ENCODE measurements at places on chromosomes 13 and 19. TPM values are rescaled to one million over a fixed set of nuclear protein-coding genes. Genes with fewer than 3 reads are reported as not detected.

GRCh38 chr19:8458380-8458779 is 13.6 kb downstream of the HNRNPM start:
- peaks cover 7% of the 10 kb centered on the region for H3K4me1 ChIP-seq
- H3K27me3 ChIP-seq, result no peaks in the 10 kb centered on the region
- peaks cover 4% of the 10 kb centered on the region for H3K36me3 ChIP-seq
- no peak overlapping the region for H3K4me3 ChIP-seq

GRCh38 chr13:97967948-97968347 is 14.5 kb downstream of the IPO5 start:
- no peak overlapping the region for H3K4me3 ChIP-seq
- no peaks in the 10 kb centered on the region for H3K36me3 ChIP-seq
- no peak overlapping the region for H3K27ac ChIP-seq
- no peaks in the 10 kb centered on the region for H3K4me1 ChIP-seq
- H3K27me3 ChIP-seq, result no peaks in the 10 kb centered on the region
- no peak for DNase-seq

DNA sequence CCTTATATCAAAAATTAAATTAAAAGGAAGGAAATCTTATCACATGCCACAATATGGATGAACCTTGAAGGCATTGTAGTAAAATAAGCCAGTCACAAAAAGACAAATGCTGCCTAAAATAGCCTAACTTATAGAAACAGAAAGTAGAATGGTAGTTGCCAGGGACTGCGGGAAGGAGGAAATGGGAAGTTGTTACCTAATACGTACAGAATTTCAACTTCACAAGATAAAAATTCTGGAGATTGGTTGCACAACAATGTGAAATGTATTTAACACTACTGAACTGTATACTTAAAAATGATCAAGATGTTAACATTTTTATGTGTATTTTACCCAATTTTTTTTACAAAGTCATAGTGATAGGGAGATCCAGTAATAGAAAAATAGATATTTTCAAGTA is 10.2 kb upstream of the N4BP2L2 start:
- H3K27me3 ChIP-seq, result no peaks in the 10 kb centered on the region
- no peak overlapping the region for H3K27ac ChIP-seq
- no peak overlapping the region for H3K4me3 ChIP-seq
- no peaks in the 10 kb centered on the region for H3K4me1 ChIP-seq

DNA sequence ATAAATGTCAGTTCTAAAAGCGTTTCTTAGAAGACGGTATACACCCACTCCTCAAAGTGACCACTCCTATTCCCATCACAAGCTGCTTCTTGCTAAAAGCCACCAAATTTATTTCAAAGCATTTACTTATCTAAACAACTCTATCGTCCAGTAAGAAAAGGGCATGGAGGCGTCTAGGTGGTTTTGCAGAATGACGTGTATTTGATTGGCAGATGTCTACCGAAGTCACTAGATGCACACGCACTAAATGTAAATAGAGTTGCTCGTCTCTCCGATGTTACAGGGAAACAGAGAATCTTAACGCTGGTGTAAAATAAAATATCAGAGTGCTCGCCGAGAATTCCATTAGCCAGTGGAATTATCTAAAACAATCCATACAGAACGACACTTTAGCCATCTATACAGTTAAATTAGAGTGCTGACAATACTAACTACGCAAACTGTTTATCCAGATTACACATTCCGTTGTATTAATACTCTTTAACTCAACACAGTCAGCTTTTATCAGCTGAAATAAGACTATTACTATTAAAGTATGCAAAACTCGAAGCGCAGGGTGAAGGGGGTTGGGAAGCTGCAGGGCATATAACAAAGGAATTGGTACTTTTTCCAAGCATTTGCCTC is 1.9 kb downstream of the KLF12 start:
- H3K4me3 ChIP-seq, result peak overlapping the region; percentile 74
- H3K4me1 ChIP-seq, result no peaks in the 10 kb centered on the region
- no peak for DNase-seq

Gene GNG7
- total RNA-seq, result 3.2 TPM

GRCh38 chr13:52165411-52165810 is 6.0 kb upstream of the NEK3 start:
- H3K4me3 ChIP-seq, result no peak overlapping the region
- no peak overlapping the region for H3K27ac ChIP-seq
- no peak for DNase-seq

Gene B3GNT3
- total RNA-seq, result 132 TPM

DNA sequence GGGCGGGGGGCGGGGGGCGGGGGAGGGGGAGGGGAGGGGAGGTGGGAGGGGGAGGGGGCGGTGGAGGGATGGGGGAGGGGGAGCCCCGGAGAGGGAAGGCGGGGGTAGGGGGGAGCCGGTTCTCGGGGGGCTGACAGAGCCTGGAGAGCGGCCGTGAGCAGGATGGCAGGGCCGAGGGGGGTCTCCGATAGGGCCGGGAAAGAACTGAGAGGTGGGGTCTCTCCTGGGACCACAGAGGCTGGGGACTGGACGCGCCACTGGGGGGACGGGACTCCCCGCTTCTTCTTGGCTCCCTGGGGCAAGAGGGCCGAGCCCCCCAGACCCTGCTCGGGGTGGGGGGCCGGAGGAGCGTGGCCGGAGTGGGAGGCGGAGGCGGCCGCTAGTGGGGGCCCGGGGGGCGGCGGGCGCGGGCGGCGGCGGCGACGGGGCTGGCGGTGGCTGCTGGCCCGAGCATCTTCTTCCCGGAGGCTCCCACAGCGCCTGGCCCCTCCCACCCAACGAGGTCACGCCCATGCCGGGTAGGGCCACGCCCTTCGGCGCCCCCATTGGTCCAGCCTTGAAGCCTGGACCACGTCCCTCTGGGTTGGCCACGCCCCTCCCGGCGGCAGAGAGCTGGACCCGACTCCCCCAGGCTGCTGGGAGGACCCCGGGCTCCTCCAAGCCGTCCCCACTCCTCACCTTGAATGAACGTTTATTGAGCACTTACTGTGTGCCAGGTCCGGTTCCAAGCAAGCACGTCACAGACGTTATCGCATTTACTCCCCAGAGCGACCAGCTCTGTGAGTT is at the start of gene NOVA2:
Gene NOVA2, minus strand, starts transcription at position 313 of the 786 bp plus-strand sequence. CDS start 514 bp downstream, outside the sequence.
- peak; percentile 33 for DNase-seq
- no peaks in the 10 kb centered on the region for H3K4me1 ChIP-seq
- no peak within 1 kb of the TSS for H3K4me3 ChIP-seq
- no peaks in the 10 kb centered on the region for H3K36me3 ChIP-seq

- H3K27ac ChIP-seq, result no peak overlapping the region
- H3K4me3 ChIP-seq, result no peak overlapping the region
- H3K27me3 ChIP-seq, result no peaks in the 10 kb centered on the region
- H3K36me3 ChIP-seq, result no peaks in the 10 kb centered on the region
- no peak for DNase-seq
Observed at GRCh38 chr13:72541674-72542073, 185.8 kb downstream of the MZT1 start.

DNA sequence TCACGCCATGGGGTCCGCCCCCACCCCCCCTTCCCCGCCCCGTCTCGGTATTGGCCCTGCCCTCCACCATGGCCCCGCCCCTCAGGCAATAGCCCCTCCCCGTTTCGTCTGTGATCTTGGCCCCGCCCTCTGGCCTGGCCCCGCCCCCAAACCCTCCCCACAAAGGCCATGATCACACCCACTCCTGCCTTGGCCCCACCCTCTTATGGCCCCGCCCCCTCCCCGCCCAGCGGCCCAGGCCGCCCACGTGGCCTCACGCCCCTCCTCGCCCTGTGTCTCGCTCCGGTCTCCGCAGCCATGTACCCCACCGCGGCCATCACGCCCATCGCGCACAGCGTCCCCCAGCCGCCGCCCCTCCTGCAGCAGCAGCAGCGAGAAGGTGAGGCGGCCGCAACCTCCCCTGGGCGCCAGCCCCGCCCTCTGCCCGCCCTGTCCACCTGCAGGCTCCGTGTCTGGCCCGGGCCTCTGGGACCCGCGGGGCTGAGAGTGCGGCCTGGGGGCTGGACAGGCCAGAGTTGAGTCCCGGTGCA is 61.3 kb downstream of the CELF5 start:
- H3K4me1 ChIP-seq, result no peaks in the 10 kb centered on the region
- no peak overlapping the region for H3K27ac ChIP-seq
- DNase-seq, result no peak
- H3K36me3 ChIP-seq, result no peaks in the 10 kb centered on the region
- H3K27me3 ChIP-seq, result no peaks in the 10 kb centered on the region

Gene IZUMO2
- 0.49 TPM for total RNA-seq

Gene CABP5
- not detected for total RNA-seq

DNA sequence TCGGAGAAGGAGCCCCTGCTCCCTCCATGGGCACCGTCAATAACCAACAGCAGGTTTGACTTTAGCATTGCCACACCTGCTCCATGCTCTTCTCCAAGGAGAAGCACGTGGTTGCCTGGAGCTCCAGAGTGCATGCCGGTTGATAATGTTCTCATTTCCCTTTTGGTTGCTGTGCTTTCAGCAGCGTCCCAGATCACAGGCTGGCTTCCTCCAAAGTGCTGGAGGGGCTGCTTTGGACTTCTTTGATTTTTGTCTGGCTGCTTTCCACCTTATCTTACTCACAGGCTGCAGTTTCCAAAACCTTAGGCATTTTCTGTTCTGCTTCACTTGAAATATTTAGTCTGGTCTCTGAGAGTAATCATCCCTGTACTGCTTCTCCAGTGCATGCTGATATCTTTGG is 123.8 kb upstream of the IRS2 start:
- H3K27ac ChIP-seq, result no peak overlapping the region
- no peaks in the 10 kb centered on the region for H3K27me3 ChIP-seq
- no peaks in the 10 kb centered on the region for H3K4me1 ChIP-seq
- no peak for DNase-seq
